ENCODE measurements at places on chromosomes 11 and 22.

DNA sequence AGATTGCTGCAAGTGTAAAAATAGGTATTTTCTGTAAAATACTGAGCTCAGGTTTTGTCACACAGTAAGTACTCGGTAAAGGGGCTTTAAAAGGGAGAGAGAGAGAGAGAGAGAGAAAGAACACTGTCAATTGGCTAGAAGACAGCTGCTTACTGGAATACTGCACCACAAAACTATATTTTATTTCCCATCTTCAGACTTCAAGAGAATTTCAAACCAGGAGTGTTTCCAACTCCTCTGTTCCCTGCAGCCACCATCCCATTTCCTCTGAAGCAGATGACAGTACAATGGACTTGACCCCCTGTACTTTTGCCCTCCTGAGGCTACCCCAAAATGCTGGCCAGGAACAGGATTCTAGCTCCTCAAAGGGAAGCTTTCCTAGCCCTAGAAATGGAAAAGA is 89.7 kb downstream of the RELT start:
- DNase-seq: no peak

DNA sequence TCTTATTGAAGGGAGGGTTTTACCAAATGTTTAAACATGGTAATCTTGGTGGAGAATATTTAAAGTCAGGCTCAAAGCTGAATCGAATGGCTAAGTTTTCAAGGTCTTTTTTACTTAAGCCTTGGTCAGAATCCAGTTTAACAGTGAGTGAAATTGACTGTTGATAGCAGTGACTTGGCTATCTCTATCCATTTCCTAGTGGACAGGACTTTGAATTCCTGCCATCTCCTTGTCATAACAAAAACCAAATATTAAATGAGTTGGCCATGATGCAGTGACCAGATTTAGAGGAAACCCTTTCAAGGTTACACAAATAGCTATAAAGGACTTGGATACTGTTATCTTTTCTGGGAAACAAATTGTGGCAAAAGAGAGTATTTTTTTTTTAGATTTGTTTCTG is 92.0 kb downstream of the JRKL start:
- peak; percentile 19 for DNase-seq

- no peak for DNase-seq
These were observed 35.3 kb downstream of the MMP13 start for GRCh38 chr11:102920118-102920684.

- no peak for DNase-seq
These were observed 60.1 kb downstream of the ARFGAP3 start for GRCh38 chr22:42797011-42797410.

DNA sequence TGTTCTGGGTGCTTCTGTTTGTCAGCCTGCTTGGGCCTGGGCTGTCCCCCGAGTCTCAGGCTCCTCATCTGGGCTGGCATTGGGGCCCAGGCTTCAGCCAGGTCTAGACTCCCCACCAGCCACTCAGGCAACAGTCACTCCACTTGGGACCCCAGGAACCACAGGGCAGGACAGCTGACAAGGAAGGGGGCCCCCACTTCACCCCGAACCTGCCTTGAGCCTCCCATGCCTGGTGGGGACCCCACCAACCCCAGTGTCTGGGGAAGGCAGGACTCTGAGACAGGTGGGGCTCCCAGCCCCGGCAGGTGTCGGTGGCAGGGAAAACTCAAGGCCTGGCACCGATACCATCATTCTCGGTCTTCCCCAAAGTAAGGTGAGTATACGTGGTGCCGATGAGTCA is 11.7 kb upstream of the LTO1 start:
- no peak for DNase-seq

DNA sequence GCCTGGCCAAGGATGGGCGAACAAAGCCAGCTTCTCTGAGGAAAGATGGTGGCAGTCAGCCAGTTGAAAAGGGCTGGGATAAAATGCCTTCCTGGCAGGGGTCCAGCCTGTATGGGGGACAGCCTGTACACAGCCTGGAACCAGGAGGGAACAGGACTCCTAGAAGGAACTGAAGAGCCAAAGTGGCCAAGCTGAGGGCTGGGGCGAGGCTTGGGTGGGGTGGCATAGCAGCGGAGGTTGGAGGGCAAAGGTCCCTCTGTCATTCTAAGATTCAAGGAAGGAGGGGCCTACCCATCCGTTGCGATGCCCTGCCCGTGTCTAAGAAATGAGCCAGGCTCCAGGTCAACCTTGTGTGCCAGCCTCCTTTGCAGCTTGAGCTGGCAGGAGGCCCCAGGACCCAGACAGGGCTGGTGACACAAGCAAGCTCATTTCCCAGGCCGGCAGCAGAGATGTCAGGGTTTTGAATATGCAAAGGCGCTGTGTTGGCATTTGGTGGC is 22.6 kb downstream of the FADD start:
- no peak for DNase-seq

- DNase-seq: peak; percentile 94
These were observed 5.0 kb downstream of the IGSF22 start for GRCh38 chr11:18720808-18721560.

DNA sequence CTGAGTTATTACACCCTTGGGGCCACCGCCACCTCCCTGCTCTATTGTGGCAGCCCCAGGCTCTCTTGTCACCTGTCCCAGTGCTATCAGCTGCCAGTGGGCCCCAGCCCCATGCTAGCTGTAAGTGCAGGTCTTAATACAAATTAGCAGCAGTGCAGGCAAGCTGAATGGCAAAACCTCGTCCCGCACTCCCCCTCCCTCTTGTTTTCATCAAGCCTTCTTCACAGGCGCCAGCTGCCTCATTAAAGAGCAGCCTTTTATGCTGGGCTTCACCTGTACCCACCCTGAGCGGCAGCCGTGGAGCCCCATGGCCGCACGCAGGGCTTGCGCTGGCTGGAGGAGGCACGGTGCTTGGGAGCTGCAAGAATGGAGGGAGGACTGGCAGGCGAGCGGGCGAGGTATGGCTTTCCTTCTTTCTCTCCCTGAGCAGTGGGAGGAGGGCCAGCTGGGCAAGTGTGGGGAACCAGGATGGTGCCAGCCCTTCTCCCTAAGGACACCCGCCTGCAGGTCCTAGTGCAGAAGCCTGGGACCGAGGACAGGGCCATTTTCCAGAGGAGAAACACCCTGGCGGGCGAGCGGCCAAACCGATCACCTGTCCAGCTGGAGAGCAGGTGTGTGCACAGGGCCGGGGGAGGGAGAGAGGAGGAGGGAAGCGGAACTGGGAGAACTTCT is 70.7 kb downstream of the FLI1 start:
- DNase-seq: peak; percentile 51

DNA sequence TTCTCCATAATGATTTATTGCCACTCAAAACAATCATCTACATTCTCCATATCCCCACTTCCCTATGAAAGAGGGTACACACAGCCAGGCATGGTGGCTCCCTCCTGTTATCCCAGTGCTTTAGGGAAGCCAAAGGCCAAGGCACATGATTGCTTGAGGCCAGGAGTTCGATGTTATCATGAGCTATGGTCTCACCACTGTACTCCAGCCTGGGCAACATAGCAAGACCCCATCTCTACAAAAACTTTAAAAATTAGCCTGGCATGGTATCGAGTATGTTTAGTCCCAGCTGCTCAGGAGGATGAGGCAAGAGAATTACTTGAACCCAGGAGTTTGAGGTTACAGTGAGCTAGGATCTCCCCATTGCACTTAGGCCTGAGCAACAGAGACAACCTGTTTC is 6.0 kb downstream of the HPS5 start:
- DNase-seq: no peak

DNA sequence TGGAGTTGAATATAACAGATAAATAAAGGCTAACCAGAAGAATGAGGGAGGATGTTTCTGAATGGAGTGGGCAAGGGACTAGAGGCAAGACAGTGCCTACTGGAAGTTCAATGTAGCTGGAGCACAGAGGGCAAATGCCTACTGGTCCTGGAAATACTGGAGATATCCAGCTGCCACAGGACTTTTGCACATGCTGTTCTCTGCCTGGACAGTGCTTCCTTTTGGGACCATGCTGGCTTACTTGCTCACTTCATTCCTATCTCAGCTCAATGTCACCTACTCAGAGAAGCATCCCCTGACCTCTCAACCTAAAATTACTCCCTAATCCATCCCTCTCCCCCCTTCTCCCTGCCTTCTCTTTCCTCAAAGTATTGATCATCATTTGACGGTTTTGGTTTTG is 20.2 kb downstream of the RASD2 start:
- DNase-seq: no peak

- no peak for DNase-seq
These were observed 69.9 kb downstream of the BUD13 start for GRCh38 chr11:116702772-116703385.

- no peak for DNase-seq
These were observed 33.0 kb downstream of the DKK3 start for GRCh38 chr11:11975201-11976092.

DNA sequence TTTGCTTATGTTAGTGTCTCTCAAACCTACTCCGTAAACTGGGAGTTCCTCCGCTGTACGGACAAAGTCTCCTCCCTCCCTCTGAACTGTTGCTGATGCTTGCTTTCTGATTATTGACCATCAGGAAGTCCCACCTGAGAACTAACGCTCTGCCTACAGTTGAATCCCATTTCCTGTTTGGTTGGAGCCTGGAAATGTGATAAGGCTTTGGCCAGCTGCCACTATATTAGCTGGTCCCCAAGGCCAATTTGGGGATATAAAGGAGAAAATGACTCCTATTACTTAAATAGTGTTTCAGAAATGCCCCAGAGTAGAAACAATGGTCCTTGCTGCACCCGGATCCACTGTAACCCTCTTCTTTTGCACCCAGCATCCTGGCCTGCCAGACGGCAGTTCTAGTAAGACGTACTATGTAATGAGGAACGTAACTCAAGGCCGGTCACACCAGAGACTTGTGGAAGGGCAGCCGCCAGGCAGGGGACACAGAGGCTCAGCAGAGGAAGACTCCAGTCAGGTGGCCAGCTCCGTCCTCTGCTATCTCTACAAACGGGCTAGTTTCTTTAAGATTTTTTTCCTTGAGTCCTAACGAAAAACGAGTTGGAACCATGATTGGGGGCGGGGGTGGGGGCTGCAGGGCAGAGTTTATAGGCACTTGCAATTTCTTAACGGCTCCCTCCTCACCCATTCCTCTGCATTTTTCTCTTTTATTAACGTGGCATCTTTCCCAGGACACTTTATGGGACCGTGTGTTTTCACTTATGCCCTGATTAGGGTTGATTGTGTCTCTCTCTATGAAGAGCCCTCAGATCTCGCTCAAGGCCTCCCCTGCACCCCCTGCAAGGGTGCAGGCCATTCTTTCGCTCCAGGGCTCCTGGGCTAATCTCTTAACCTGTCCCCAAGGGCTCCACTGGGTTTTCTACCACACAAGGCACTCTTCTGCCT is 72.8 kb upstream of the CDON start:
- DNase-seq: peak; percentile 55

DNA sequence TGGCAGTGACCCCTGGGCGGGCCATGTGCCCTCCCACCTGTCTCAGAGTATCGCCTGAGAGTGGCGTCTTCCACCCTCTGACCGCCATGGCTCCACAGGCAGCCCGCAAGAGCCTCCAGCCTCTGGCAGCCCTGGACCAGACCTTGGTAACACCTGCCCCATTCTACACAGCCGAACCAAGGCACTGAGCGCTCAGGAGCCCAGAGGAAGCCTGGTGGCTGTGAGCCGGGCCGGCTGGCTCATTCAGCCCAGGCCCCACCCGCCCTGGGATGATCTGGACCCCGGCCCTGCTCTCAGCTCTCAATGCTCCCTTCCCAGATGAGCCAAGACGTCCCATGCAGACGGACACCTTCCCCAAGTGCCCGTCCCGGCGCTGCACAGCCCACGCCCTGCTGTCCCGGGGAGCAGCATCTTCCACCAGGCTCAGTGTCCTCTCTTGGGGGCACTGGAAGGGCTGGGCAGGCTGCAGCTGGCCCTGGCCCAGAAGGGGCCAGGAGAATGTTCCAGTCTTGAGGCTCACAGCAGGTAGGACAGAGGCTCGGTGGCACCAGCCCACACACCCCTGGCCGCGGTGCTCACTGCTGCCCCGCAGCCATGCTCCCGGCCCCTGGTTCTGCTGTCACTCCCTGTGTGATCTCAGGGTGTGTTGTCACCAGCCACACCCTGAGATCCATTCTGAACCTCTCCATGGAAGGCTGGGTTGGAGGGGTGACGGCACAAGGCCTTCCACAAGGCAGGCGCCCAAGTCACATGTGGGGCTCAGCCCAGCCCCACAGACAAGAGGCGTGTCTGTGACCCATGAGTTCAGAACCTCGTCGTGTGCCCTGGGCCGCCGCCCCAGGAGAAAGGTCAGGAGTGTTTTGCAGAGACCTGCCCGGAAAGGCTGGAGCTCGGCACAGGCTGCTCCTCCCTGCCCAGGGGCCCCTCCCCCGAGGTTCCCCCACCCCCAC is 24.2 kb upstream of the PPARA start:
- DNase-seq: no peak

DNA sequence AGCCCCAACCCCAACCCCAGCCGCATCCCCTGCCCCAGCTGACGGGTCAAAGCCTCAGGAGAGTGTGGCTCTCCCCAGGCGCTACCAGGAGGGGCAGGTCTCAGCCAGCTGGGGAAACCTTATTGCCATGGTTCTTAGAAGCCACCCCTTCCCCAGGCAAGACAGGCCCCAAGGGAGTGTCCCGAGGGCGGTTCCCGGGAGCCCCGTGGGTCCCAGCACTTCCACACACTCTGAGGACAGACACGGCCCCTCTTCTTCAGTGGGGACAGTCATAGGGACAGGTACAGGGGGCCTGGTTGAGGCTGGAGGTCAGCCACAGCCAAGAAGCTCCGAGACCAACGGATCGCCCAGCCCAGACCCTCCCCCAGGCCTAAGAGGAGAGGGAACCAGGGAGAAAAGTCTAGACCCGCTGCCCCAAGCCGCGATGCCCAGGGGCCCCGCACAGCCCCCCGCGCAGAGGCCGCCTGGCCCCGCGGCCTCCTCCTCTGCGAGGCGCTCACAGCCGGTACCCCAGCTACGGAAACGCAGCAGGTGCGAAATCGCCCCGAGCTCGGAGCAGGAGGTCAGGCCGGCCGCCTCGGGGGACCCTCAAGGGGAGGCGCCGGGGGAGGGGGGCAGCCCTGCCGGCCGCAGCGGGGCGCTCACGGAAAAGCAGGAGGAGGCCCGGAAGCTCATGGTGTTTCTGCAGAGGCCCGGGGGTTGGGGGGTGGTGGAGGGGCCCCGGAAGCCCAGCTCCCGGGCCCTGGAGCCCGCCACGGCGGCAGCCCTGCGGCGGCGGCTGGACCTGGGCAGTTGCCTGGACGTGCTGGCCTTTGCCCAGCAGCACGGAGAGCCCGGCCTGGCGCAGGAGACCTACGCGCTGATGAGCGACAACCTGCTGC is 2.6 kb downstream of the KLHDC7B start:
- DNase-seq: peak; percentile 54

DNA sequence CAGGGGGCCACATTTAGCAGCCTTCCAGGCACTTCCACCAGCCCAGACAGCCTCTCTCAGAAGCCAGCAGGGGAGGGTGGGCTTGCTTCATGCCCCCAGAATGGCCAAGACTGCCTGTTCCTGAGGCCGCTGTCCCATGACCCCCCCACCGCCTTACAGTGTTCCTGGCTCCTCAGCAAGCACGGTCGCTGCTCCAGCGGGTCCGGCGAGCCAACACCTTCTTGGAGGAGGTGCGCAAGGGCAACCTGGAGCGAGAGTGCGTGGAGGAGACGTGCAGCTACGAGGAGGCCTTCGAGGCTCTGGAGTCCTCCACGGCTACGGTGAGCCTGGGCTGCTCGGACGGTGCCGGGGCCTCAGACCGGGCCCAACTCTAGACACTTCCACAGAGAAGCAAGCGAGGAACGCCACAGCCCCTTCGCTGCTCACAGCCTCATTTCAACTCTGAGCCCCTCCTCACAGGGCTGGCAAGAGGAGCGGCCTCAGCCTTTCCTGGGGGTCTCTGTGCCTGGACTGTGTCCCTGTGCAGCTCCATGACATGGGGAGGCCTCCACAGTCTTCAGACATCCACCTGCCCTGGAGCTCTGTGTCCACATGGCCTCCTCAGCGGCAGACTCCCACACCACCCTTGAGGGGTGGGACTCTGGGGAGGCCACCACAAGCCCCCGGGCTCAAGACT is 668 bp downstream of the F2 start:
- no peak for DNase-seq
